ENCODE measurements at places on chromosomes 12 and 14.

DNA sequence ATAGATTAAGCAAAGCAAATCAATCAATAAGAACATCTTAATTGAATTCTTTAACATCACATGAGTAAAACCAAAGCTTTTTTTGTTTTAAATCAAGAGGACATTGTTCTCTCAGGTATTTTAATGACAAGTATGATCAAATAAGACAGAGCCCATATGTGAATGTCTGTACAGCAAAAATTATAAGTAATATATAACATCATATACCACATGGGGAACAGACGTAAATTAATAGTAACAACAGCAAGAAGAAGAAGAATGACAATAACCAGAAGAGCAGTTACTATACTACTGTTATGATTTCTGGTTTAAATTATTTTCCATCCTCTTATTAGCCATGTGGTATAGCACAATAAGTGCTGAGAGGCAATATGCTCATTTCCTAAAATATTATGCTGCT, 335.5 kb downstream of the ADAMTS20 start:
- no peak for DNase-seq

DNA sequence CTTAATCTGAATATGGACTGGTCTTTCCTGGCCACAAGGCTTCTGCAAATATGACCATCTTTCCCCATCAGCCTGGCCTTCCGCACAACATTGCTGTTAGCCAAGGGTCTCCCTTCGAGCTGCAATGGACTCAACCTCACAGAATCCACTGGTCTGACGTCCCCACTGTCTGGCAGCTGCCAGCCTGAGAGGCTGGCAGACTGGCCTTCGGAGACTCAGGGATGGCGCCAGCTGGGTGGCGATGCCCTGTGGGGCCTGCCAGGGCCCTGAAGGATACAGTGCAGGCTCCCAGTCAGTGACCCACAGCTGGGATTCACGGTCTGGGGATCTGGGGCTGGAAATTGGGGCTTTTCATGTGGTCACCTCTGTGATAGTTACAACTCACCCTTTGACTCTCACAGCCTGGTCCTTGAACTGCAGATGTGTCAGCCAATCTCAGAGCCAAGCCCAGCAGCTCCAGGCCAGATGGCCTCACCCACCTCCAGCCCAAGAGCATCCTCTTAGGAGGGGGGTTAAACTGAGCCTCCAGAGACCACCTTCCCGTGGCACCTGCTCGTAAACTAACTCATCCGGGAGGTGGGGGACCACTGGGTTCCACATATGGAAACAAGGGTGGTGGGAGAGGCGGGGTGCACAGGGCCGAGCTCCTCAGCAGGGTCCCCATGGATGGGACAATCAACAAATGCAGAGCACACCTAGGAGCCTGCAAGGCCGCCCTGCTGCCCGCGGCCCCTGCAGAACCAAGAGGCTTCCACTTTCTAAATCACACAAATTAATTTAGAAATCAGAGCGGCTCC, 21.1 kb upstream of the C14orf180 start:
- no peak for DNase-seq

DNA sequence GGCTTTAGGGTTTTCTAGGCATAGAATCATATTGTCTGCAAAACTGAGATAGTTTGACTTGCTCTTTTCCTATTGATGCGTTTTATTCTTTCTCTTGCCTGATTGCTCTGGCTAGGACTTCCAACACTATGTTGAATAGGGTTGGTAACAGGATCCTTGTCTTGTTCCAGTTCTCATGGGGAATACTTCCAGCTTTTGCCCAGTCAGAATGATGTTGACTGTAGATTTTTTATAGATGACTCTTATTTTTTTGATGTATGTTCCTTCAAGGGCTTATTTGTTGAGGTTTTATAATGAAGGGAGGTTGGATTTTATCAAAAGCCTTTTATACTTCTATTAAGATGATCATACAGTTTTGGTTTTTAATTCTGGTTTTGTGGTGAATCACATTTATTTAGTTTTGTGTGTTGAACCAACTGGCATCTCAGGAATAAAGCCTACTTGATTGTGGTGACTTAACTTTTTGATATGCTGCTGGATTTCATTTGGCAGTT, 478.2 kb downstream of the TMEM117 start:
- DNase-seq: no peak

DNA sequence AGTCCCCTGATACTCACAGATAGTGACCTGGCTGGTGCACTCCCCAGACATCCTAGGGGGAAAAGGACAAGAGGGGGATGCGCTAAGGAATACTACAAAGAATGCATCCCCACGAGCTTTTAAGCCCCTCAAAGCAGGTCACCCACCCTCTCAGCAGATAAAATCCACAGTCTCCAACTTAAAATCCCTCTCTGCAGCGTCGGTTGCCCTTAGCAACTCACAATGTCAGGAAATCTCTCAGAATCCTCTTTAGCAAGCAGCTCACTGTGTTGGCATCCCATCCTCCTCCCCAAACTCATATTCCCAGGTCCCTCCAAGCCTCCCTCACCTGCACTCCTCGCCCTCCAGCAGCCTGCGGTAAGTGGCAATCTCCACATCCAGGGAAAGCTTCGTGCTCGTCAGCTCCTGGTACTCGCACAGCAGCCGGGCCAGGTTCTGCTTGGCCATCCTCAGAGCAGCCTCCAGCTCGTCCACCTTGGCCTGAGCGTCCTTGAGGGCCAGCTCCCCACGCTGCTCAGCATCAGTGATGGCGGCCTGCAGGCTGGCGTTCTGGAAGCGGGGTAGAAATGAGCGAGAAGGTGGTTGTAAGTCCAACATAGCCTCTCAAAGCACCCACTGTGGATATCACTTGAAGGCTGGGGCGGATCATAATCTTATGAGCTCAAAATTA, 5.5 kb upstream of the KRT79 start:
- no peak for DNase-seq

DNA sequence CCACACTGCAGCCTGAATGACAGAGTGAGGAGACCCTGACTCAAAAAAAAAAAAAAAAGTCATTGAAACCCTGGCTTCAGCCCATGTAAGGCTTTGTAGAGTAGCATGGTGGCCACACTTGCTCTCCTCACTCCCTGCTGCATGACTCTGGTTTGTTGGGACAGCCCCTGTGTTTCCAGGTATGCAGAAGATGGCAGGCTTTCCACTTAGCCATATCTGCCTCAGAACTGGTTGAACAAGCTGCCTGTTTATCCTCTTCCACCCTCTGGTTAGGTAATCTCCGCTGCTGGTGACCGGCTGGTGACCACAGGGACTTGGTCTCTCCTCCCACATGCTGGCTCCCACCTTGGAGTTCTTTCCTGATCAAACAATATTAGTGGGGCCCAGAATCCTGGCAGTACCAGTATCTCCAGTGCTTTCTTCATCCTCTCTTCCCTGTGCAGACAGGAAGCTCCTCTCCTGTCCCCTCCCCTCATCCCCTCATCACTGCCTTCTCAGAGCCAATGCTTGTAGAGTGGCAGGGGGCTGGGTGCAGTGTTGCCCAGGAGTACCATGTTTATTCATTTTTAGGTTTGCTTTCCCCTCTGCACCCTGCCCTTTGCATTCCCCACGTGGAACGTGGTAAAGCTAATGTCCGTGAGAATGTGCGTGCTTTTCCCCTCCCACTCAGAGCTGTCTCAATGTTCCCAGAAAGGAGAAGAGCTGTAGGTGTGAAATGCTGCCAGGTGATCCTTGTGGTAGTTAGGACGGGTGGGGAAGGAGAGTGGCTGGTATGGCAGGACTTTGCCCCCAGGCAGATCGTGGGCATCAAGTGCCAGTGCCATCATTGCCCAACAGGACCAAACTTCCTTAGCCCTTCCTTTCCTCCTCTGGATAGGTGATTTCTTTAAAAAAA, 11.3 kb downstream of the ABHD12B start:
- DNase-seq: peak; percentile 18

DNA sequence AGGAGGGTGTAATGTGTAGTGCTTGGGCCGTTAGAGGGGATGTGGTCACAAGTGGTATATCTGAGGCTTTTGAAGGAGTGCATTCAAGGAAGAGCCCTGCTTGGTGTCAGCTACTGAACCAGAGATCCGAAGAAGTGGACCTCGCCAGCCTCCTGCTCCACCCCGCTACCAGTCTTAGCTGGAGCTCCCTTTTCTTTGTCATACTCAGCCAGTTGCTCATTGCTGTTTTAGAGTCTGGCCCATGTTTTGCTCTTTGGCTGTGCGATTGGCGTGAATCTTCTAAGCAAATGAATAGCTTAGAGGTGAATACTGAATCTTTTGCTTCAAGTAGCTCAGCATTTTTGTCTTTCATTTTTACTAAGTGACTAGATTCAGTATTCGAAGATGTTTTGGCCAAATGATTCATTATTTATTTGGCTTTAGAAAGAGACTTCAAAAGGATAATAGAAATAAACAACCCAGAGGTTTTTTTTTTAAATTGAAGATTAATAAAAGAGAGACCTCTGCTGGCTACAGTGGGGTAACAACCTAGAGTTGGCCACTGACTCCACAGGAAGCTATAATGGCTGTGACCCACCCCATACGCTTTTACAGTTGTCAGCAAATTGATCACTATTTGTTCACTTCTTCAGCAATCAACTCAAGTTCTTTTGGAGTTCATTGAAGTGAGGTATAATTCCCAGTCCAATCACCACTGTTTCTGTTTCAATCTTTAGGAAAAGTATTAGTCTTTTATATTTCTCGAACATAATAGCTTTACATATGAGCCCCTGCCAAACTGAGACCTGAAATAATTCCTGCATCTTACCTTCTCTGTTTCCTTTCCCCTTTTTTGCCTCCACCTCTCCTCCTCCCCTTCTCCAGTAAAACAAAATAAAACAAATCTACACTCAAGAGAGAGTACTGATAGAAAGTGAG, 19.9 kb downstream of the CDKN1B start:
- DNase-seq: no peak

DNA sequence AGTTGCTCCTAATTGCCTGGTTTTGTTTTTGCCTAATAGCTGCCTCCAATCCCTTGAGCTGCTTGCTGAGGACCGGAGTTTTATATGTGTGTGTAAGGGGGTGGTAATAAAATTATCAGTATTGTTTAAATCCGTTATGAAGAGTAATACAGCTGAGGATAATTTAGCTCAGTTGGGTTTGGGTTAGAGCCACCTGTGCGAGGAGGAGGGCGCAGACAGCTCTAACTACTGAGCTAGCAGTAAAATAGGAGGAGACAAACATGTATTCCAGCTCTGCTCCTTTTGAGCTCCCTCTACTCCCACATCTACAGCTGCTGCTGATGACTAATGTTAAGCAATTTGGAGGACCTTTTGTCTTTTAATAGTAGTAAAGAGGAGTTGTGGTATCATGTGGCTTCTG, 61.5 kb downstream of the SPATS2 start:
- DNase-seq: no peak

DNA sequence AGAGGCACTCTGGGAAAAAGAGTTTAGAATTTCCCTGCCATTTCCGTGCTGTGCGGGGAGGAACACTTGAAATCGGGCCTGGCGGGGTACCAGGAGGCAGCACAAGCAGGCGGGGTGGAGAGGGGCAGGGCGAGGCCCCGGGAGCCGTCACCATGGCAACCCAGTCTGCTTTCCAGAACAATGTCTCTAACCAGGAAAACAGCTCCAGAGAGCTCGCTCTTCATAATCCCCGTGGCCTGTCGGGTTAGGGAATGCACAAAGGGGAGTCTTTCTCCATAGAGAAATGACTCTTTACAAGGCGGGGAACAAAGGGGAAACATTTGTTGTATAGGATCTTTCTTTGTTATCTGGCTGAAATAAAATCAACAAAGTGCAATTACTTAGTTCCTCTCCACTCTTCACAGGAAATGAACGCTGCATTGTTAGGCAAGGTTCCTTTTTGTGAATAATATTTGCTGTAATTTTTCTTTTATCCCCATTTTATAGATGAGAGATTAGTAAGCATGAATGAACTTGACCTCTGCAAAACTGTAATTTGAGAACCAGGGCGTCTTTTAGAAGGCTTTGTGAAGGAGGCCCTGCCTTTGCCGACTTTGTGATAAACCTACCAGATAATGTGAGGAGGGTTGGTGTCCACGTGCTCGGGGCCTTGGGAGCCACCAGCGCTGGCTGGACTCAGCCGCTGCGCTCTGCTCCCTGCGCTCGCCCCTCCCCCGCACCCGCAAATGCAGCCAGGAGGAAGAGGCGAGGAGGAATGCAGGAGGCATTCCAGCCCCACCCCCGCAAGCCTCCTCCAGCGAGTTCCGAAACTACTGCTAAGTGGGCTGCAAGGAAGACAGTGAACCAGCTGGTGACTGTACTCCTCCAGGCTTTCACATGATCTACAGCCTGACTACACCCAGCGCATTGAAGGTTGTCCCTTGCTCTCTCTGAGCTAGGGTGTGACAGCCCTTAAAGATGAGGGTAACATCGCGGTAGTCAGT, 105.2 kb upstream of the ATF7IP start:
- no peak for DNase-seq

DNA sequence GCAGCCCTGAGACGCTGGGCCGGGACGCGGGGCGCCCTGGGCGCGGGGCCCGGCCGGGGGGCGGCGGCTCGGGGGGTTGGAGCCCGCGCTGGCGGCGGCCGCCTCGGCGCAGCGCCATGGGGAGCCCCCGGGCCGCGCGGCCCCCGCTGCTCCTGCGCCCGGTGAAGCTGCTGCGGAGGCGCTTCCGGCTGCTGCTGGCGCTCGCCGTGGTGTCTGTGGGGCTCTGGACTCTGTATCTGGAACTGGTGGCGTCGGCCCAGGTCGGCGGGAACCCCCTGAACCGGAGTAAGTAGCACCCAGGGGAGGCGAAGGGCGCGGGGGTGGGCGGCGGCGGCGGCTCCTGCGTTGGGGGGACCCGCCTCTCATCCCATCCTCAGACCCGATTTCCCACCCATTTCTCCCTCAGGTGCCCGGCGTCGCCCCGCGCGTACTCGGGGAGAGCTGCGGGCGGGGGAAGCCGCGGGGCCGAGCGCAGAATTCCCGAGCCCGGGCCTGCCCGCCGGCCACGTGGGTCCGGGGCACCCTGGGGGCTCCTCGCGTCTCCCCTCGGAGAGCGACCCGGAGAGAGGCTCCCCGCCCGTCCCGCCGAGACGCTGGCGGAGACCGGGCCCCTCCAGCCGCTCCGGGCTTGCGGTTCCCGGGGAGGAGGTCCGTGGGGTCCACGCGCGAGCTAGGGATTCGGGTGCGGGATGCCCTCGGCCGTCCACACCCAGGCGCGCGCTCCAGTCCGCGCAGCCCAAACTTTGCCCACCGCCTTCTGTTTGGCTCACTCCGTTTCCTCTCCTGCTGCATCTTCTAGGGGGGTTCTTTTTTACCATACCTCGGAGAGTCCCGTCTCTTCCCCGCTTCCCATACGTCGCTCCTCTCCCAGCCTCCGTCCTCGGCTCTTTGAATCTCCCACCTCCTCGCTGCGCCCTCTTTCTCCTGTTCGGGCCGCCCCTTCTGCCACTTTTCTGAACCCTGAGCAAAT, 807 bp downstream of the B4GALNT3 start:
- DNase-seq: no peak

- no peak for DNase-seq
These were observed 648 bp downstream of the CHD4 start for GRCh38 chr12:6606331-6607131.

DNA sequence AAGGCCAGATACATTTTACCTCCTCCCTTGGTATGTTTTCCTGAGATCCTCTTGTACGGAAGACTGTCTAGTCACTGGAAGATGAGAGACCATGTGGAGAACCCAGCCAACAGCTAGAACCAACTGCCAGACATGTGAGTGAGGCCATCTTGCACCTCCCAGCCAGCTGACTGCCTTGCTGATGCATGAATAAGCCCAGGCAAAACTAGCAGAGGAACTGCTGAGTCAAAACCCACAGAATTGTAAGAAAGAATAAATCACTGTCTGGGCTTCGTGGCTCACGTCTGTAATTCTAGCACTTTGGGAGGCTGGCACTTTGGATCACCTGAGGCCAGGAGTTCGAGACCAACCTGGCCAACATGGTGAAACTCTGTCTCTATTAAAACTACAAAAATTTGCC, 160.0 kb downstream of the TPH2 start:
- DNase-seq: no peak

GRCh38 chr14:58846682-58847465, 209.1 kb downstream of the DACT1 start:
- no peak for DNase-seq

GRCh38 chr12:30784508-30784907, 29.8 kb upstream of the CAPRIN2 start:
- no peak for DNase-seq

Measured in LNCaP clone FGC (cell line).